CD4-positive, alpha-beta T cell treated with Interleukin-15 for 4 hours (primary cell): ENCODE measurements at places on chromosomes 2 and 18.

DNA sequence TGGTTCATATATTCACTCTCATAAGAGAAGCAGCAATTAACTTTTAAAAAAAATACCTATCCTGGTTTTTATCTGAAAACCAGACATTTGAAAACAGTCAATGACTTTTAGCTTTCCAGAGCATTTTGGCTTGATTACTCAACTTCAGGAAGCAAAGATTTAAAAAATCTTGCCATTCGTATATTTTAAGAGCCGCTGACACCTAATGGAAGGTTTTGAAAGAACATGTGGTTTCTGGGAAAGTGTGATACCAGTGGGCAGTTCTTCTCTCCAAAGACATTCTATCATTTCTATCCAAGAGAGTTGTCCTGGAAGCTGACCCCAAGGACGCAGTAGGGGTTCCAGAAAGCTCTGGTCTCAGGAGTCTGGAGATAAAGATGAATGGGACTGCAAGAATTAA lies 234.7 kb downstream of the TTC32 start:
- no peak for DNase-seq

DNA sequence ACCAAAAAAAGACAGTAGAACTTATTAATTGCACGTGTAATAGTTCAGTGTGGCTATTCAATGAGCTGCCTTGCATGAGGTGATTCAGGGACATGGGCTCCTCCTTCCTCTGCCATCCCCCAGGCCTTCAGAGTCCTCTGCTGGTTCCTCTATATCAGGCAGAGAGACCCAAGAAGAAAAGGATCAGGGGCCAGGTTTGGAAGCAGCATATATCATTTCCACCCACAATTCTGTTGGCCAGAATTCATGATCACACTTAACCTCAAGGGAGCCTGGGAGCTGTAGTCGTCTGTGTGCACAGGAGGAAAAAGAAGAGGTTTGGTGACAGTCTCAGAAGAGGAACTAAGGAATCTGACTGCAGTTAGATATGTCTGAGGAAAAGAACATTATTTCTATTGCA lies 114.0 kb upstream of the GLS start:
- no peak for DNase-seq

GRCh38 chr2:176173567-176174381 lies 14.7 kb upstream of the HOXD1 start:
- no peak for DNase-seq

- DNase-seq: no peak
These were observed 461.6 kb upstream of the CNTNAP5 start for GRCh38 chr2:123563515-123563914.

GRCh38 chr2:72137498-72138010 lies 10.1 kb downstream of the CYP26B1 start:
- DNase-seq: peak; percentile 44

DNA sequence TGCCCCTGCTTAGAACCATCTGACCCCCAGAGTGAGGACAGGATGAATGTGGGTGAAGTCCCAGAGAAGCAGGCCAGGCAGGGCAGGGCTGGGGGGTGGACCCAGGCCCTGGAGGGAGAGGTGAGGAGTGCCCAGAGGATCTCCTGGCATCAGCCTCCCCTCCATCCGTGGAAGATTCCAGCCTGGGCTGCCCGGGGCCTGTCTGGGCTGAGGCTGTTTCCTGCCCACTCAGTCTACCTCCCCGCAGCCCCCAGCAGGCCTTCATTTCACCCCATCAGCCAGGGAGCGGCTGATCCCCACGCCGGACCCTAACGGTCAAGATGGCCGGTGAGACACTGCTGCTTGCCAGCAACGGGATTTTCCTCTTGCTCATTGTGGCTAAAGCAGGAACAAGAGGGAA lies 35.3 kb upstream of the OTOF start:
- DNase-seq: no peak

DNA sequence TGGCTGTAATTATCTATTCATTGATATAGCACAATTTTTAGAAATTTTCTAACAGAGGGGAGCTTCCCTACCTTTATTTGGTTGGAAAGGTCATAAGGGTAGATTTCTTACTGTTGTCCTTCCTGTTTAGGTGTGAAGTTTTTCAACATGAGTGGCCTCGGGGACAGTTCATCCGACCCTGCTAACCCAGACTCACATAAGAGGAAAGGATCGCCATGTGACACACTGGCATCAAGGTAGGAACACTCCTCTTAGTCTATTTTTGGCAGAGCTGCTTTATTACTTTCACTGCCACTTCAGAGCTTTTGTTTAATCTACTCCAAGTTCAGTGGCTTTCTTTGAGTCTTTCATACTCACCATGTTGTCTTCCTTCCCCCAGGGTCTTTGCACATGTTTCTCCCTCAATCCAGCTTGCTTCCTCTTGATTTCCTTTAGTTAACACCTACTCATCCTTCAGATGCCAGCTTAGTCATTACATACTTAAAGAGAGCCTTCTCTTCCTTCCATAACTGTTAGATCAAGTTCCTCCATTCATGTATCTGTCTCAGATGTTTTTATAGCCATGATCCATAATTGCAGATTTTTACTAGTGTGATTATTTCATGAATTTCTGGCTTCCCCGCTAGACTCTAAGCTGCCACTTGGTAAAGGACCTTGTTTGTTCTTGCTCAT lies 134.5 kb downstream of the PTRHD1 start:
- DNase-seq: no peak

GRCh38 chr2:6492573-6492972 lies 373.1 kb downstream of the CMPK2 start:
- no peak for DNase-seq
